NCI-H1436 treated with DMSO at 0.1 percent for 48 hours (cell line): ENCODE measurements at places on chromosomes 5 and 9.

GRCh38 chr9:125495172-125496119, 211.6 kb downstream of the MAPKAP1 start:
- no peak for DNase-seq

DNA sequence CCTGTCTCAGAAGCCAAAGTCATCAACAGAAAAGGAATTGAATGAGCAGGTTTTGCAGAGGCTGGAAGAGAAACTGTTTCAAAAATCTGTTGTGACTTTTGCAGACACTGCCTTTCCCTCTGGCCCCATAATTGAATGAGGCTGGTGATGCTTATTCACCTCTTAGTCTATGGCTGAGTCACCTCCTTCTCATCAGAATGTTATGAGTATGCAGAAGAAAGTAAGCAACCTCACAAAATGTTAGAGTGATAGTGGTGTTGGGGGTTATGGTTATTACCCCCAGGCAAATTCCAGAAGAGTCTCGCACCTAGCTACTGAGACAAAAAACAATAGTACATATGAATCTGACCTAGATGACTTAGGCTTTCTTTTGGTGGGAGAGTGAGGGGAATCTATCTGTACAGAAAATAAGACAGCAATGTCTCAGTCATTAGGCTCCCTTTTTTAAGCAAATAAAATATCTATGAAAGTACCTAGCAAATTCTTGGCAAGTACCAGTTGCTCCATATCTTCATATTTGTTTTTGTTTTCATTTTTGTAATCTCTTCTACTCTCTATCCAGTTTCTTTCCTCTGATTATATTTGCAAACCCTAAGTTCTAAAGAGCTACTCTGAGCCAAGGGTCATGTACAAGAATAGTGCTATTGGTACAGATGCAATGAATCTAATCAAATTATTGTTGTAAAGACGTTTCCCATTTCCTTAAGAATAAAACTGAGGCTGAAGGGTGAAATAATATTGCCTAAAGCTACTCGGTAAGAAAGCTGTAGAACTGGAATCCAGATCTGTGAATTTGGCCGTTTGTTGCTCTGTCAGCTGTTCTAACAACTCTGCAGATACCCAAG, 498.1 kb upstream of the TNC start:
- DNase-seq, result no peak

DNA sequence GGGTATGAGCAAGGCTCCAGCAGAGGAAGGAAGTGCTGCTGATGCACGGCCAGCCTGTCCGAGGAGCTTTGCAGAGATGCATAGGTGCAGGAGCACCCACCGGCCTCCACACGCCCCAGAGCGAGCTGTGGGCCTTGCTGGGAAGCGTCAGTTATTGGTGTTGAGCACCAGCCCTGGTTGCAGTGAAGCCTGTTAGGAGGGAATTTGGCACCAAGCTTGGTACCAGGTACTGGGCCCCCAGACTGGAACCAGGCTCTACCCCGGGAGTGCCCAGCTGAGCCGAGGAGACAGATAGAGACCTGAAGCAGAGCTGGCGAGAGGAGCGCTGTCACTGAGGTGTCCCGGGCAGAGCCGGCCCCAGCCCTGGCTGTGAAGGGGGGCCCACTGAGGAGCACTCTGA, 5.2 kb downstream of the TCF7 start:
- DNase-seq, result no peak

DNA sequence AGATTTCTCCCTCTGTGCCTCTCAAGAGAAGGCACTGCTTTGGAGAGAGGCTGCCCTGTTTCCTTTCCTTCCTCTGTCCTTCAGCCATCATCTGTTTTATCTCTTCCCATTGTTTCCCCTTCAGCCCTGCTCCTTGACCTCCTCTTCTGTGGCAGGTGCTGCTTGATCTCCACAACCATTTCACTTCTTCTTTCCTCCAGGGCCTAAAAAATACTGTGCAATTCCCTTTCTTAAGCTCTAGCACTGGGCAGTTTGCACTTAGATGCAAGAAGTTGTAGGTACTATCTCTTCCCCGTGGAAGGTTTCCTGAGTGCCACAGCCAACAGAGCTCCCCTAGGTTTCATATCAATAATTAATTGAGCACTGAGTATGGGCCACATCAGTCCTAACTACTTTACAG, 8.8 kb upstream of the ADRB2 start:
- no peak for DNase-seq

GRCh38 chr5:80138486-80138885, 103.3 kb downstream of the THBS4 start:
- DNase-seq, result no peak

DNA sequence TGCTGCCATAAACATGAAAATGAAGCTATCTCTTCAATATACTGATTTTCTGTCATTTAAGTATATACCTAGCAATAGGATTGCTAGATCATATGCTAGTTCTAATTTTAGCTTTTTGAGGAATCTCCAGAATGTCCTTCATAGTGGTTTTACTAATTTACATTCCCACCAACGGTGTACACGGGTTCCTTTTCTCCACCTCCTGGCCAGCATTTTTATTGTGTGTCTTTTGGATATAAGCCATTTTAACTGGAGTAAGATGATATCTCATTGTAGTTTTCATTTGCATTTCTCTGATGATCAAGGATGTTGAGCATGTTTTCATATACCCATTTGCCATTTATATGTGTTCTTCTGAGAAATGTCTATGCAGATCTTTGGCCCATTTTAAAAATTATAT, 446.5 kb downstream of the GABRG2 start:
- DNase-seq, result no peak

DNA sequence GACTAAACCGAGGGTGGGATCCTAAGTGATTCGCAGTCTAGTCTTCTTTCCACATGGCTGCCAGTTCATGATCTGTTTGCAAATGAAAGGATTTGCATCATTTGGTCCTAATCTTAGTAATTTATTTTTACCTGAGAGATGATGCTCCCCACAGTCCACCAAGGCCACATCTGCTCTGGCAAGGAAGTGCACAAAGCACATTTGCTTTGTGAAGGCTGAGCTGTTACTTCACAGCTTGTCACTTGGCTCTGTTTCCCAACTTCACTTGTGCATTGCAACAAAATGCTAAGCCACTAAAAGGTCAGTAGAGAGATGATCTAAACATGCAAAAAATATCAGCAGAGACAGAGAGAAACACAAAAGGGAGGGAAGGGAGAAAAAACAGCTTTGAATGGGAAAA, 128.5 kb upstream of the VLDLR start:
- DNase-seq, result no peak
